ENCODE measurements at places on chromosomes 1 and 21. TPM values are rescaled to one million over a fixed set of nuclear protein-coding genes. Genes with fewer than 3 reads are reported as not detected.

Gene PDZK1IP1
- total RNA-seq: not detected

Gene NTMT2
- total RNA-seq: not detected

Gene HSF2BP
- 0.45 TPM for total RNA-seq

Gene LCE2C
- not detected for total RNA-seq

Gene SPTA1
- total RNA-seq: not detected

Gene KIAA1614
- total RNA-seq: 9.2 TPM

Gene ELF3
- 0.17 TPM for total RNA-seq

Gene RAD54L
- 13.4 TPM for total RNA-seq

Gene OR2L3
- total RNA-seq: not detected

Gene KIAA0040
- under 0.01 TPM for total RNA-seq

Gene NECTIN4
- total RNA-seq: 0.17 TPM

Gene MAP3K7CL
- total RNA-seq: 8.0 TPM

Gene CCDC24
- total RNA-seq: 3.0 TPM

Gene LEPROT
- total RNA-seq: 27.5 TPM

Gene MYBPHL
- not detected for total RNA-seq

Gene BLACAT1
- total RNA-seq: not detected

Gene KRTAP13-1
- not detected for total RNA-seq

Gene TTC22
- total RNA-seq: not detected

Gene ATAD3C
- total RNA-seq: not detected

Gene OR10Z1
- total RNA-seq: not detected

Gene ARHGEF10L
- 10.7 TPM for total RNA-seq

Gene SPRR2A
- total RNA-seq: not detected

Gene FMOD
- total RNA-seq: 2.2 TPM

Gene ZC3H12A
- total RNA-seq: 6.1 TPM

Gene GLIS1
- total RNA-seq: 3.9 TPM

Gene NOL9
- 15.3 TPM for total RNA-seq

Gene CLCNKB
- total RNA-seq: not detected

Gene LCE3E
- not detected for total RNA-seq

Gene AIRE
- total RNA-seq: not detected

Gene IL24
- total RNA-seq: 0.34 TPM

Gene DIP2A
- 11.9 TPM for total RNA-seq

Gene ARL8A
- 25.2 TPM for total RNA-seq
